ENCODE measurements at places on chromosomes 5 and 9. TPM values are rescaled to one million over a fixed set of nuclear protein-coding genes. Genes with fewer than 3 reads are reported as not detected.

DNA sequence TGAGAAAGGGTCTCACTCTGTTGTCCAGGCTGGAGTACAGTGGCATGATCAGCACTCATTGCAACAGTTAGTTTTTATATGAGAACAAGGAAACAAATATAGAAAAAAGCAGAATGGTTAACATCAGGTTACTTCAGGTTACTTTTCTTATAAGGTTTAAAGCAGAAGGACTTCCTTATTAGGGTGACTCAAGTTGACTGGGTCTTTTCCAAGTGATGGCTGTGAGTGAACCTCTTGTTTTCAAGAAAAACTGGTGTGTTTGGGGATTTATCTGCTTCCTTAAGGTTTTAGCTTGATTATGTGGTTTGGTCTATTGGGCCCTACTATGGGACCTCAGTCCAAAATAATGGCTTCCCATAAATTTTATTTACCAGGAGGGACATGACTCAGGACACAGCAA lies 99.2 kb downstream of the ARRDC3 start:
- DNase-seq = no peak

GRCh38 chr9:134088063-134088725 lies 20.4 kb upstream of the BRD3 start:
- no peak for DNase-seq

DNA sequence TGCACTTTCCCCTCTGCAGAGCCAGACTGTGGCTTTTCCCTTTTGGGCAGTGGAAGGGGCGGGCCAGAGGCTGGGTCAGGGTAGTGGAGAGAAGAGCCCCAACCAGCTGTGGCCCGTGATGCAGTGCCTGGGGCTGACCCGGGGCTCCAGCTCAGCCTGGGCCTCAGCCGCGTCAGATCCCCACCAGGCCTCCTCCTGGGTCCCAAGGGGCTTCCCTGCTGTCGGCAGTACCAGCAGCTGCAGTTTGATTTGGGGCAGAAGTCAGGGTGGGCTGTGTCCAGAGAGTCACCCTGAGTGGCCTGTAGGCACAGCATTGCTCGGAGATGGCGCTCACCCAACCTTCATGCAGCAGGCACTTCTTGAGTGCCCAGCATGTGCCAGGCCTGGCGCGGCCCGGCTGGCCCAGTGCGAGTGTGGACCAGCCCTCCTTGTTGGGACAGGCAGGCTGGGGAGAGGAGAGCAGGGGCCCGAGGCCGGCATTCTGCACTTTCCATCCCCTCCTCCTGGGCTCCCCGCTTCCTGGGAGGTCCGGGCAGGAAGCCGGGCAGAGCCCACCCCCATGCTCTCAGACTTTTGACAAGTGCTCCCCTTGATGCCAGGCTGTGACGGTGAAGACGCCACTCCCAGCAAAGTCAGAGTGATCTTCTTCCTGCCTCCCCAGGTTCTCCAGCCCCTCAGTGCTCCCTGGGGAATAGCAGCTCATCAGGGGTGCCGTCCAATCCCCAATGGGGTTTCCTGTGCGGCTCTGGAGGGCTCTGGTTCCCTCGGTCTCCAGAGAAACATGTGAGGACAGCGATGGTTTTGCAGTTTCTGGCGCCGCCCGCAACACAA lies 88.3 kb upstream of the COL5A1 start:
- no peak for DNase-seq

- DNase-seq = no peak
Observed at GRCh38 chr5:139650031-139650688, 2.0 kb downstream of the CXXC5 start.

GRCh38 chr9:114313186-114313585 lies 9.7 kb upstream of the ORM1 start:
- DNase-seq = no peak

DNA sequence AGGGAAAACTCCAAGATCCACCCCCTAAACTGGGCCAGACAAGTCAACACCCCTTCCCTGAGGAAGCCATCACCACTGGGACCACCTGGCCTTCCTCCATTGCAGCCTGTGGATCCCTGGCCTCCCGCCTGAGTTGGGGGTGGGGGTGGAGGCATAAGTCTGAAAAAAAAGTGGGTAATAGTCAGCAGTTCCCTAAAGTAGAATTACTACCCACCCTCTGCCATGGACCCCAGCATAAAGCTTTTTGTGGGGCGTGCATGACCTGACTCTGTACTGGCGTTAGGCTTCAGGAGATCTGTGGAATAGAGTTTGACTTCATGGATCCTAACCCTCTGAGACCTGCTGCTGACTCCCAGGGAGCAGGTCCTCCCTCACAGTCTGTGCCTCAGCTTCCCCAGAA lies 2.0 kb upstream of the CXXC5 start:
- no peak for DNase-seq

DNA sequence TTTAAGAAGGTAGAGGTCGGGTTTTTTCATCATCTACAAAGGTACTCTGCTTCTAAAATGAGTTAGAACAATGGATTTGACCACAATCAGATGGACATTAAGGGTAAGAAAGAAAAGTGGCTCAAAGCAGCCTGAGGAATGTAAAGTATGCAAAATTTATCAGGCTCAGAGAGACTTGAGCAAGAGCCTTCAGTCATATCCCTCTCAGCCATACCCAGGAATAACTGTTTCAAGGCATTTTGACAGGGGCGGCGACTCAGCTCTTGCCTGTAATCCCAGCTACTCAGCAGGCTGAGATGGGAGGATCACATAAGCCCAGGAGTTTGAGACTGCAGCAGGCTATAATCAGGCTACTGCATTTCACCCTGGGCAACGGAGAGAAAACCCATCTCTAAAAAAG lies 38.8 kb upstream of the ANXA2R start:
- DNase-seq = no peak

DNA sequence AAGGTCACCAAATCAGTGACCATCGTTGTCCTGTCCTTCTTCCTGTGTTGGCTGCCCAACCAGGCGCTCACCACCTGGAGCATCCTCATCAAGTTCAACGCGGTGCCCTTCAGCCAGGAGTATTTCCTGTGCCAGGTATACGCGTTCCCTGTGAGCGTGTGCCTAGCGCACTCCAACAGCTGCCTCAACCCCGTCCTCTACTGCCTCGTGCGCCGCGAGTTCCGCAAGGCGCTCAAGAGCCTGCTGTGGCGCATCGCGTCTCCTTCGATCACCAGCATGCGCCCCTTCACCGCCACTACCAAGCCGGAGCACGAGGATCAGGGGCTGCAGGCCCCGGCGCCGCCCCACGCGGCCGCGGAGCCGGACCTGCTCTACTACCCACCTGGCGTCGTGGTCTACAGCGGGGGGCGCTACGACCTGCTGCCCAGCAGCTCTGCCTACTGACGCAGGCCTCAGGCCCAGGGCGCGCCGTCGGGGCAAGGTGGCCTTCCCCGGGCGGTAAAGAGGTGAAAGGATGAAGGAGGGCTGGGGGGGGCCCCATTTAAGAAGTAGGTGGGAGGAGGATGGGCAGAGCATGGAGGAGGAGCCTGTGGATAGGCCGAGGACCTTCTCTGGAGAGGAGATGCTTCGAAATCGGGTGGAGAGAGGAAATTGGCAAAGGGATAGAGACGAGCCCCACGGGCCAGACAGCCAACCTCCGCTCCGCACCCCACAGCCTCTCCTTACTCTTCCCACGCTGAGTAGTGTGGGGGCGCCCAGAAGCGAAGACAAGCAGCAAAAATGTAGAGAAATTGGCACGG lies 1.7 kb downstream of the RXFP3 start:
- DNase-seq = no peak

DNA sequence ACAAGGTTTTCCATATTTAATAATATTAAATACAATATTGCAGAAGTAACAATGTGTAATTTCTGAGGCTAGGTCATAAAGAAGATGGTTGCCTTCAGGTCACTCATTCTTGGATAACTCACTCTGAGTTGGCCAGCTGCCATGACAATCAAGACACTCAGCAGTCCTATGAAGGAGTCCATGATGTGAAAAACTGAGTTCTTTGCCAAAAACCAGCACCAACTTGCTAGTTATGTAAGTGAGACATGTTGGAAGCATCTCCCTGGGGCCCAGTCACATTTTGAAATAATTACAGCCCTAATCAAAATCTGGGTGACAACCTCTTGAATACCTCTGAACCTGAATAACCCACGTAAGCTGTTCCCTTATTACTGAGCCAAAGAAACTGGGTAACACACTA lies 453.2 kb downstream of the CDH18 start:
- no peak for DNase-seq

GRCh38 chr5:6228257-6229250 lies 149.8 kb downstream of the MED10 start:
- no peak for DNase-seq

DNA sequence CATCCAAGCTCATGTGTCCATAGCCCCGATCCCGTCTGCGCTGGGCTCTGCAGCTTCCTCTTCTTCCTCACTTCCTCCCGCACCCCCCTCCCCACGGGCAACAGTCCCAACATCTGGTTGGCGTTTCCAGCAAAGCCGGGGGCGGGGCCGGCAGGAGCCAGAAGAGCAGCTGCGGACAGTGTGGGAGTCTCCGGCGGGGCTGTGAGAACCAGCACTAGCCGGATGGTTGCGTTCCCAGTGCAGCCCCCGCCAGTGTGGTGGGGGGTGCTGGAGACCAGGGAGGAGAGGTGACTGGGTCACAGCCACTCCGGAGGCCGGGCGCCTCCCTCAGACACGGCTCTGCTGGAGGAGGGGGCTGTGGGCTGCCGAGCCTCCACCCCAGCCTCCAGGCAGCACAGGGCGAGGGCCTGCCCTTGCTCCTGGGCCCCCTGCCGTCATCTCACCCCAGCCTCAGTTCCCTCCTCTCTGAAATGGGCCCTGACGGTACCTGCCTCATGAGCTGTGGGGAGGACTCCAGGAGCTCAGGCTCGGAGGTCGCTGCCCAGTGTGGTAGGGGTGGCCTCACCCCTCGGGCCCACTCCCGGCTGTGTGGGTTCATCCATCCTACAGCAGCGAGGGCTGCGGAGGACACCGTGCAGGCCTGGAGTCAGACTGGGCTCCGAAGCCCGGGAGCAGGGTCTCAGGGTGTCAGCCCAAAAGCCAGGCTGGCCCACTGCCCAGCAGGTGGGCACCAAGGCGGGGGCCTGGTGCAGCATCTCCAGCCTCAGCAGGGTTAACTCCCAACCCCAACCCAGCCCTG lies 41.5 kb upstream of the NOTCH1 start:
- peak; percentile 69 for DNase-seq

- DNase-seq = no peak
Observed at GRCh38 chr5:34703767-34704713, 47.9 kb downstream of the RAI14 start.

- DNase-seq = no peak
Observed at GRCh38 chr5:146329697-146330096, 8.9 kb upstream of the POU4F3 start.

- DNase-seq = no peak
Observed at GRCh38 chr5:158922263-158922592, 177.5 kb downstream of the EBF1 start.

- DNase-seq = no peak
Observed at GRCh38 chr5:138732466-138732865, 20.8 kb upstream of the CTNNA1 start.

DNA sequence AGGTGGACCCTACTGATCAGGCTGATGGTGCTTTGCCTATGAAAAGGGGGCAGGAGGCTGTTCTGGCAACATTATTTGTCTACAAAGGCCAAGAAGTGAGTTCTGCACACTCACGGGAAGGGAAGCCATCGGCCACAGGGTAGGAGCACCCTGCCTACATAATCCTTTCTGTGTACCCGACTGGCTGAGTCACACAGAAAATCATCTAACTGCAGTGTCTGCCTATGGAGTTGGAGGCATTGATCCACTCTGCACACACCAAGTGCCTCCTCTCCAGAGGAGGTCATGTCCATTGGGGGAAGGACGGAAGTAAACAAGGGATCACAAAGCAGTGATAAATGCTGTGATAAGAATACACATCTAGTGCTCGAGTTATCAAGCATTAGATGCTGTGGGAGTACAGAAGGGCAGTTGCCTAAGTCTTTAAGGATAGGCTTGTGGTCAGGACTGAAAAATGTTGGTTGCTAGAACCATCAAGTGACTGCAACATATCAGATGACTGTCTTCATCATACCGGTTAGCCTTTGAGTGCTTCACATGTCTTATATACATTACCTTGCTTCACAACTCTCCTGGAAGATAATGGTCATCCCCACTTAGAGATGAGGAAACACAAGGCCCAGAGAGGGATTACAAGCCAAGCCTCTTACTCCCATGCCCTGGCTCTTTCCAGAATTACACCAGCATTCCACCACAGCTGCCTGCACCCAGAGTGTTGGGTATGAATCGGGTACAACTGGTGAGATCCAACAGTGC lies 1.3 kb upstream of the SLC2A8 start:
- no peak for DNase-seq

DNA sequence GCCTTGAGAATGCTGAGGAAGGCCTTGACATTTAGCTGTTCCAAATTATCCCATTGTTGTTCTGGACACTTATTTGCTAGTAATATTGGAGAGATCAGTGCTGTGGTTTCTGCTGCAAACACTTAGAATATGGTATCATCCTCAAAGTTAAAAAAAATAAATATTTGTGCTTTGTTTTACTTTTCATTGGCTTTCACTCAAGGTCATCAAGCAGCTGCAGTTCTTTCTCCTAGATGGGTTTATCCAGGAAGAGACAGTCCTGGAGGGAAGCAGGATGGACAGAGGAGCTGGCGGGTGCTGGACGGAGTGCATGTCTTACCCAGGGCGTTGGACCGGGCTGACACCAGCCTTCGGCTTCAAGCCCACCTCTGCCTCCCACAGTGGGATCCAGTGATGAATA lies 193.6 kb downstream of the MTRR start:
- DNase-seq = no peak

GRCh38 chr9:137116027-137116507 lies 1.5 kb upstream of the DPP7 start:
- DNase-seq = no peak

GRCh38 chr5:142399891-142400290 lies 75.1 kb upstream of the SPRY4 start:
- no peak for DNase-seq

DNA sequence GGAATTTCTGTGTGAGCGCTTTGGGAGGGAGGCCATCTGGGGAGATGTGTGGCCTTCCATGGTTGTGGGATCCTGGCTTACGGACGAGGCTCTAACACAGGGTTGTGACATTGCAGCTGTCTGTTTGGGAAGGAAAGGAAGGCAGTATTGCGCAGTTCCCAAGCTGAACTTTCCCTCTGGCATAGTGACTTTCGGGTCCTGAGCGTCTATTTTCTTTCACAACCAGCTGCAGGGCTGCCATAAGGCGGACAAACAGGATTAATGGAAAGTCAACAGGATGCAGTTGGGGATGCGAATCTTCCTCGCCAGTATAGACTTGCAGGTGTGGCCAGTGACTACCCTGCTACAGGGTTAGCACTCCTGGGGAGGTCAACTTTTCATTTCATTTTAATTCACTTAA lies 25.9 kb downstream of the CCT5 start:
- no peak for DNase-seq

SLC6A18 gene
- not detected for total RNA-seq

MZB1 gene
- 0.63 TPM for total RNA-seq

EIF4E1B gene
- total RNA-seq = not detected

FOXD4L5 gene
- 0.05 TPM for total RNA-seq

NUTM2G gene
- not detected for total RNA-seq

CDH10 gene
- total RNA-seq = 1.5 TPM

ANKRD33B gene
- 4.4 TPM for total RNA-seq
